ENCODE measurements at places on chromosomes 1 and 21.

DNA sequence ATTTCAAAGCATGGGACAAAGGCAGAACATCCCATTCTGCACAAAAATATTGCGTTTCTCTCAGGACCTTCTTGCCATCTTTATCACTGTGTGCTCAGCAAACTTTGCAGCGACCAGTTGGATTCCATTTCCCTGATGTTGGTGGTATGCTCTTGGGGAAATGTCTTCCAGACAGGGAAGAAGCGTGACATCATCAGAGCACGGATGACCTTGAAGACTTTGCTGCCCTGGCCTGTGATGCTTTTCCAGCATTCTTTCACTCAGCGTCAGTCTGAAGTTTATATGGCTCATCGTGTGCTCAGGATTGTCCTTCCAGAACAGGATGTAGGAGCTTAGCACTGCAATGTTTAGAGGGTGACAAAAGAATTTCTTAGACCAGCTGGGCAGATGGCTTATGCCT, 131.4 kb upstream of the F3 start:
- DNase-seq = peak; percentile 98

DNA sequence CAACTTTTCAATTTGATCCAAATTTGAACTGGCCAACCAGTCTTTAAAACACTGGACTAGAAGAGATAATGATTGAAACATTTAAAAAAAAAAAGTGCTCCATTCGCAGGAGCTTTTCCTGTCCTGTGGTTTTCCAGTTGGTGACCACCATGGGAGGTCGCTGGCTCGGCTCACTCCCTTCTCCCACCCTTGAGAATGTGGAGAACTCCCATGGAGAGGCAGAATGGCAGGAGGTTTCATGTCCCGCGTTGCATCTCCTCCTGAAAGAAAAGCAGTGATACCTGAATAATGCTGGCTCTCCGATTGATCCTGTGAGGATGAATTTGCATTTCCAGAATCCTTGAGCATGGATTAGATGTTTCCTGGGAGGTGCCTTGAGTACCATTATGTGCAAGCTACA, 16.5 kb upstream of the MPZL1 start:
- DNase-seq = no peak

GRCh38 chr1:79745929-79746328, 739.4 kb upstream of the ADGRL4 start:
- no peak for DNase-seq

DNA sequence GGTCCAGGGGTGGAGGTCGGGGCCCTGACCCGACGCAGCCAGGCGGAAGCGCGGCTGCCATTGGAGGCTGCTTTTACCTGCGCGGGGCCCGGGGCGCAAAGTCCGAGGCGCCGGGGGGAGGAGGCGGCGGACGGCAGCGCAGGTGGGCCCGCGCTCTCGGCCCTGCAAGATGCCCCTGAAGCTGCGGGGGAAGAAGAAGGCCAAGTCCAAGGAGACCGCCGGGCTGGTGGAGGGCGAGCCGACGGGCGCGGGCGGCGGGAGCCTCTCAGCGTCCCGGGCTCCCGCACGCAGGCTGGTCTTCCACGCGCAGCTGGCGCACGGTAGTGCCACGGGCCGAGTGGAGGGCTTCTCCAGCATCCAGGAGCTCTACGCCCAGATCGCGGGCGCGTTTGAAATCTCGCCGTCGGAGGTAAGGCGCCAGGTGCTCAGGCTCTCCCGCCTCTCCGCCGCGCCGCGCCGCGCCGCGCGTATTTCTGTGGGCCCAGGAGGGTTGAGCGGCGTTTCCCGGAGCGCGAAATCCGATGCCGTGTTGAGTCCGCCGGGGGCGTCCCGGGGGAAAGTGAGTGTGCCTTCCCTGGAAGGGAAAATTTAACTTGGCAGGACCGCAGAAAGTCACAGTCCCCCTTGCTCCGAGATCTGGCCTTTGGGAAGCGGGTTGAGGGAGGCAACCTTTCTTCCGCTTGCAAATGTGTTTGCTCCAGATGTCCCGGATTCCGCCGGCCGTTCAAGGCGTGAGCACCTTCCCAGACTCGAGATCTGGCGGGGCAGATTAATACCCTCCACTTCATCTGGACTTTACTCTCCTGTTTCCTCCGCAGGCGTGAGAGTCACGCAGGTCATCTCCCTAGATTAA, at the start of gene GIPC2:
Gene GIPC2 (plus strand): TSS at position 41 of the 853 bp plus-strand sequence. CDS start 129 bp downstream, at position 170.
- peak; percentile 48 for DNase-seq

GRCh38 chr1:217078078-217078690, 355.0 kb upstream of the ESRRG start:
- no peak for DNase-seq

GRCh38 chr1:103514920-103515503, 10.5 kb upstream of the RNPC3 start:
- DNase-seq = peak; percentile 63

DNA sequence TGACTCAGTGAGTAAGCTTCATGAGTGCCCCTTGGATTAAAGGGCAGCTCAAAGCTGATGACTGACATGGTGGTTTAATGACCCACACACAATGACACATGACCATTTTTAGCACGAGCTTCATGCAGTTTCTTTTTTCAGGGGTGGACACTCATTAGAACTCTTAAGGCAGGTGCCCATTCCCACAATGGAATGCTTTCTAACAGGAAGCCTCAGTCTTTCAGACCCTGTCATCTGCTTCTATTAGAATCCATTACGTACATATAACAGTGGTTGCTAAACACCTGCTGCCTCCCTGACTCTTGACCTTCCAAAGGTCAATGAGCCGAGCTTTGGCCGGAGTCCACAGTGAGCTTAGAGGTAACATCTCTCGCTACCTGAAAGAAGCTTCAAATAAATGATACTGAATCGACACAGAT, 27.4 kb downstream of the AKNAD1 start:
- peak; percentile 54 for DNase-seq

GRCh38 chr1:67143966-67144365, 9.2 kb upstream of the C1orf141 start:
- DNase-seq = no peak

DNA sequence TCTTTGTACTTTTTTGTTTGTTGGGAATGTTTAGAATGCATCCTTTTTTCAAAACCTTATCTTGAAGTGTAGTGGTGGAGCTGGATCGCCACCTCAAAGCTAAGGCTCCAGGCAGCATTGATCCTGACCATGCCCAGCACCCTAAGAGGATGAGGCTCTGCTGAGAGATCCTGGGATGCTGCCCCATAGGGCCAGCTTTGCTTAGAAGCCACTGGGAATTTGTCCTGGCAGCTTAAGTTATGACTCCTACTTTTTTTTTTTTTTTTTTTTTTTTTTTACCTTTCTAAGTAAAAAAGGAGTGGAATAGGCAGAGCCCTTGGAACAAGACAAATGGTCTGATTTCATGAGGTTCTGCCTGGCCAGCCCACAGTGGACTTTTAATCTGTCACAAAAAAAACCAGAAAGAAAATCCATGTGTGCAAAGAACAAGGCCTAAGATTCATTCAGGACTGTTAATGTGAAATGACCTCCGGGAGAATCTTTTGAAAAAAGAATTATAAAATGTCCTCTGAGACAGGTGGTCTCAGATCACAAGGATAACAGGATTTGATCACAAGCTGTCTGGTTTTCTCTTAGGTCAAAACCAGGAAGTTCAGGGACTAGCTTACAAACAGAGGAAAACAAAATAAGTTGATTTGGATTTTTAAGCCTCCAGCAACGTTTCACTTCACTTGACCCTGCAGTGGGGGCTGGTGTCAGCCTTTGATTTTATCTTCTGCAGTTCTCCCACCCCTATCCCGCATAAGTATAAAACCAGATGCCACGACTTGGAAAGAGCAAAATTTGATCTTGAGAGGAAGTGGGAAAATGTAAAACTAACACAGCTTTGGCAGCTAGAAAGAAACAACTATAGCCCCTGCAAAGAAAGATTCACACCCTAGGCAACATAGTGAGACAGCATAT, 25.9 kb upstream of the RAP1A start:
- DNase-seq = peak; percentile 31

- no peak for DNase-seq
Measured at GRCh38 chr1:232912845-232913580, 37.4 kb upstream of the NTPCR start.

DNA sequence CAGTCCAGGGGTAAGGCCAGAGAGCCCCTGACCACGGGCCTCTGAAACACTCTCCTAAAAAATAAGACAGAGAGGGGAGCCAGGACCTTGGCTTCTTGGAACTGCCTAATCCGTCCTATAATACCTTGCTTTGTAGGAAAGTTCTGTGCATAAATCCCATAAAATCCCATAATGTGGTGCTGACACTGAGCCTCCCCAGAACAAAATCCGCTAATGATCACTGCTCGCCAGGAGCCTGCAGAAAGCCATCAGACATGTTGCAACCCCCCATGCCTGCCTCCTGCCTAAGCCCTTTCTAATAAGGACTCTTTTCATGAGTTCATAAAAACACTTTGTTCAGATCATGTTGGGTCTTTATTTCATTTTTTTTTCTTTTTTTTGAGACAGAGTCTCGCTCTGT, 9.3 kb upstream of the DHRS3 start:
- no peak for DNase-seq

DNA sequence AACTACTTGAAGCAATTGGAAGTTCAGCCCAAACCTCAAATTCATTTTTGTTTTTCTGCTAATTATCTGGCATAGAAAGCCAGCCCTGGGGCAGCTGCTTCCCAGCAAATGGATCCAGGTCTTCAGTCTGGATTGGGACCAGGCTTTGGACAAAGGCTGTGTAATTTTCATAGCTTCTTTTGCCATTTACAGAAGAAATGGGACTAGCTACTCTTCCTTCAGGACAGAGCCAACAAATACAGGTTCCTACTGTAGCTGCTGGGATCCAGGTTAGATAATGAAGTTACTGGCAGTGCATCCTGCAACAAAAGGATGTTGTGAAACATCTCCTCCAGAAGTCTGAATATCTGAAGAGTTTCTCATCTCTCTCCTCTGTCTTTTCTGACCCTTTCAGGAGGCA, 171.5 kb upstream of the CAMK1G start:
- DNase-seq = peak; percentile 47

DNA sequence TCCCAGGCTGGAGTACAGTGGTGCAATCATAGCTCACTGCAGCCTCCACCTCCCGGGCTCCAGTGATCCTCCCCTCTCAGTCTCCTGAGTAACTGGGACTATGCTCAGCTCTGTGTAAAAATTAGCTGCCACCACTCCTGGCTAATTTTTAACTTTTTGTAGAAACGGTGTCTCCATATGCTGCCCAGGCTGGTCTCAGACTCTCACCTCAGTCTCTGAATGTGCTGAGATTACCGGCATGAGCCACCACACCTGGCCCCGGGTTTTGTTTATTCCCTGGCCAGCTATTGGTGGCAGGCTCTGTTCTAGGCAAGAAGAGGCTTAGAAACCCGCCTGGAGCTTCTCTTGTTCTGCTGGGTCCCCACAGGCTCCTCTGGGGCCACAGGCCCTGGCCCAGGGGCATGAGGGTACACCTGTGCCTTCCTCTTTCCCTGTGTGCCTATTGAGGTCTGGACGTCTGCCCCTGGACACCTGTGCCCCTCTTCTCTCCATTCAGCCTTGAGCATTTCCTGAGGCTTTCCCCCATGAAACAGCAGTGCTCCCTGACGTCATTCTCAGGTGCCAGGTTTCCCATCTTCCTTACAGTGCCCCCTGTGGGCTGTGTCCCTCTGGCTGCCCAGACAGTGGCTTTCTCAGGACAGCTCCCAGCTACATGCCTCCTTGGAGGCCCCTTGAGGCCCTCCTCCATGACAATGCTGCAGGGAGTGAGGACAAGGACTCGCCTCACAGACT, 57.5 kb downstream of the PCP4 start:
- DNase-seq = no peak

DNA sequence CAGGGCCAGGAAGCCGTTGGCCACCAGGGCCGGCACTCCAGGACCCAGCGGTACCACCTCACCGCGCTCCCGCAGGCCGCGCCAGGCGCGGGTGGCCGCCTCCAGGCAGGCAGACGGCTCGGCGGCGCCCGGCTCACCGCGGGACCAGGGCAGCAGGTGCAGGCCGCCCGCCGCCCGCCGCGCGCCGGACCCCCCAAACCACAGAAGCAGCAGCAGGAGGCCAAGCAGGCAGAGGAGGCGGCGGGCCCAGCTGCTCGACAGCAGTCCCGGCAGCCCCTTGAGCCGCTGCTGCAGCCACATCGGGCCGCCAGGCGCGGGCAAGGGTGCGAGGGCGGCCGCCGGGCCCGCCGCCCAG, 312 bp downstream of the KIAA2013 start:
- DNase-seq = no peak

GRCh38 chr1:236869911-236870310, 74.8 kb downstream of the MTR start:
- no peak for DNase-seq

GRCh38 chr21:39136711-39137110, 46.5 kb downstream of the PSMG1 start:
- DNase-seq = peak; percentile 82

DNA sequence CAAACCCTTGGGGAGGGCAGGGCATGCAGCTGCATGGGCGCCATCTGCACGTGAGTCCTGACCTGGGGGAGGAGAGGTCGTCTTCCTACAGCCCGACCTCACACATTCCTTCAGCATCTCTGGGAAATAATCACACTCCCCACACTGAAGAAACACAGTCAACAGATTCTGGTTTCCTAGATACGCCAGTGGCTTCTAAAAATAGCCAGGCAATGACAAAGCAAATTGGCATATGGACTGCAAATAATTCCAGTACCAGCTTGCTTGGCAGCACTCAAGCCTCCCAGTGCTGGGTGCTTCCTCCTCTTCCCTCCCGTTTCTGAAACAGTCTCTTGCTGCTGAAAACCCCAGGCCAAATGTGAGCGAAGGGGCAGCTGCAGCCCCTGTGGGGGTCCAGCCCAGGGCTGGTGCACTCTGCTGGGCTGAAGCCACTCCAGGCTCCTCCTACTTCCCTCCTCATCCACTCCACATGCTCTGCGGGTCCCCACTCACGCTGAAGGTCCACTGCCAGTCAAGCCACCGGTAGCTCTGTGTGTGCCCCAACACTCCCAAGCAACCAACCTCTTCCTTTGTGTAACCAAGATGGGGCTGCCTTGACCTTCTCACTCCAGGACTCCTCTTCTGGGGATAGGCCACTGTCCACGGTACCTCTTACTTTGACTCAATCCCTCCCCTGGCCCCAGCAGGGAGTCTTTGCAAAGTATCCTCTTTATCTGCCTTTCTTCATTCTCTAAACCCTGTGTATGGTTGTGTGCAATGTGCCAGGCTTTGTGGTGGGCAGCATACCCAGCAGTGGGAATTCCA, 69.0 kb downstream of the KCND3 start:
- DNase-seq = no peak

DNA sequence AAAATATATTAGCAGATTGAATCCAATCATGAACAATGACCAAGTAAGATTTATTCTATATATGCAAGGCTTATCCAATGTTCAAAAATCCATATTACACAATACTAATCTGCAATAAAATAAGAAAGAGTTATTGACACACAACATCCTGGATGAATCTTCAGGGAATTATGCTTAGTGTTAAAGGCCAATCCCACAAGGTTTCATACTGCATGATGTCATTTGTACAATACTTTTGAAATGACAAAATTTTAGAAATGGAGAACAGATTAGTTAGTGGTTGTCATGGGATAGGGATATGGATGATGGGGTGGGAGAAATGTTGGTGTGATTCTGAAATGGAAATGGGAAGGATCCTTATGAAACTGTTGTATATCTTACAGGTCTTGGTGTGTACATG, 425.7 kb downstream of the SIPA1L2 start:
- peak; percentile 45 for DNase-seq
